Fibroblast of skin of scalp (primary cell): ENCODE measurements at places on chromosomes 13 and 19.

DNA sequence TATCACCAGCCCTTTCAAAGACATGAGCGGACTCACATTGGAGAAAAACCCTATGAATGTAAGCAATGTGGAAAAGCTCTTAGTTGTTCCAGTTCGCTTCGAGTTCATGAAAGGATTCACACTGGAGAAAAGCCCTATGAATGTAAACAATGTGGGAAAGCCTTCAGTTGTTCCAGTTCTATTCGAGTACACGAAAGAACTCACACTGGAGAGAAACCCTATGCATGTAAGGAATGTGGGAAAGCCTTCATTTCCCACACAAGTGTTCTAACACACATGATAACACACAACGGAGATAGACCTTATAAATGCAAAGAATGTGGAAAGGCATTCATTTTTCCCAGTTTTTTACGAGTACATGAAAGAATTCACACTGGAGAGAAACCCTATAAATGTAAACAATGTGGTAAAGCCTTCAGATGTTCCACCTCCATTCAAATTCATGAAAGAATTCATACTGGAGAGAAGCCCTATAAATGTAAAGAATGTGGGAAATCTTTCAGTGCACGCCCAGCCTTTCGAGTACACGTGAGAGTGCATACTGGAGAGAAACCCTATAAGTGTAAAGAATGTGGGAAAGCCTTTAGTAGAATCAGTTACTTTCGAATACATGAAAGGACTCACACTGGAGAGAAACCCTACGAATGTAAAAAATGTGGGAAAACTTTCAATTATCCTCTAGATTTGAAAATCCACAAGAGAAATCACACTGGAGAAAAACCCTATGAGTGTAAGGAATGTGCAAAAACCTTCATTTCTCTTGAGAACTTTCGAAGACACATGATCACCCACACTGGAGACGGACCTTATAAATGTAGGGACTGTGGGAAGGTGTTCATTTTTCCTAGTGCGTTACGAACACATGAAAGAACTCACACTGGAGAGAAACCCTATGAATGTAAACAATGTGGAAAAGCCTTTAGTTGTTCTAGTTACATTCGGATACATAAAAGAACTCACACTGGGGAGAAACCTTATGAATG lies 17.6 kb downstream of the ZNF791 start:
- DNase-seq, result no peak

- no peak for DNase-seq
These were observed 4.0 kb downstream of the PDS5B start for GRCh38 chr13:32590266-32590665.

GRCh38 chr13:99870541-99870940 lies 101.0 kb downstream of the ZIC5 start:
- DNase-seq, result no peak

- no peak for DNase-seq
These were observed 816 bp upstream of the PRKD2 start for GRCh38 chr19:46717716-46718143.

DNA sequence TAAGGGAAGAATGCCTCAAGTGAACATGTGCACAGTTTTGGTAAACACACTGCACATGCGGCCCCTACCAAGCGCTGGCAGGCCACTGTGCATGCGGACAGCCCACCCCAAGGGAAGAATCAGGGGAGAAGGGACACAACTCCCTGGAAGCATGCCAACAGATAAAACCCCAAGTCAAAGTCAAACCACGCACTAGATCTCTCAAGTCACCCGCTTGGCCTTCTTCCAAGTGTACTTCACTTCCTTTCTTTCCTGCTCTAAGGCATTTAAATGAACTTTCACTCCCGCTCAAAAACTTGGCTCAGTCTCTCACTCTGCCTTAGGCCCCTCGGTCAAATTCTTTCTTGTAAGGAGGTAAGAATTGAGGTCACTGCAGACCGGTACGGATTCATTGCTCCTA lies 4.6 kb upstream of the RFXAP start:
- no peak for DNase-seq

GRCh38 chr19:2278459-2279158 lies 3.4 kb downstream of the PEAK3 start:
- DNase-seq, result no peak

DNA sequence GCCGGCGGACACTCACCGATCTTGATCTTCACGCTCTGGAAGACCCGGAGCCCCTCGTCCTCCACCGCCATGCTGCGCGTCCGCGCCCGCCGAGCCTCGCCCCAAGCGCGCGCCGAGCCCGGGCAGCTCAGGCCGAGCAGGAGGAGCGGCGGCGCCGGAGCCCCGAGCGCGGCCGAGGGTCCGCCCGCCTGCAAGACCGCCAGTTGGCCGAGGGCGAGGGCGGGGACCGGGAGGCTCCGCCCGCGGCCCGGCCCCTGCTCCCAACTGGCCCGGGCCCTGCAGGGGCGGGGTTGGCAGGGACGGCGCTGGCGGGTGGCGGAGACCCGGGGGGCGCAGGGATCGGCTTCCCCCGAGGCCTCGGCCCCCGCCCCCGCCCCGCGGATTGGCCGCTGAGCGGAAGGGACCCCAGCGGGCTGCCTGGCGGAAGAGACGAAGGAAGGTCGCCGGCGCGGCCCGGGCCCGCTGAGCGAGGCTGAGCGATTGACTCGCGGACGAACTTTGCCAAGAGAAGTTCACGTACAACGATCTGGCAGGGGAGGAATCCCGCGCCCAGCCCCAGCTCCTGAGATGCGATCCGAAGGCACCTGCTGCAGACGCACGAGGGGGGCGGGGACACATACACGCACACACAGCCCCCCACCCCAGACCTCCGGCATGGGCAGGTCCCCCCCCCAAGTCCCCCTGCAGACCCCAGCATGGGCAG lies at the start of gene RASA3:
TSS of gene RASA3 (minus strand) at position 205 of the 703 bp plus-strand sequence. CDS start at position 71, 134 bp downstream.
- DNase-seq, result peak; percentile 85

- no peak for DNase-seq
These were observed 347.2 kb upstream of the ARGLU1 start for GRCh38 chr13:106915146-106915545.

DNA sequence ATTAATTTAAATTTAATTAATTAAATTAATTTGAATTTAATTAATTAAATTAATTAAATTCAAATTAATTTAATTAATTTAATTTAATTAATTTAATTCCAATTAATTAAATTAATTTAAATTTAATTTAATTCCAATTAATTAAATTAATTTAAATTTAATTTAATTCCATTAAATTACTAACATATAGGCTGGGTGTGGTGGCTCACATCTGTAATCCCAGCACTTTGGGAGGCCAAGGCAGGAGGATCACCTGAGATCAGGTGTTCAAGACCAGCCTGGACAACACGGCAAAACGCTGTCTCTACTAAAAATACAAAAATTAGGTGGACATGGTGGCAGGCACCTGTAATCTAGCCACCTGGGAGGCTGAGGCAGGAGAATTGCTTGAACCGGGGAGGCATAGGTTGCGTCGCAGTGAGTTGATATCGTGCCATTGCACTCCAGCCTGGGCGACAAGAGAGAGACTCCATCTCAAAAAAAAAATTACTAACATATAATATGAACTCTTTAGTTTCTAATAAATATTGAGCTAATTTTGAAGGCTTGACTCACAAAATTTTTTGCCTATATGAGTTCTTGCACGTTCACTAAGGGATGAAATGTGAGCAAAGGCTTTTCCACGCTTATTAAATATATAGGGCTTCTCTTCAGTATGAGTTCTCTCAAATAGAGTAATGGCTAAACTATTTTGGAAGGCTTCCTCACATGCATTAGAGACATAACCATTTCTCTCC lies 9.0 kb upstream of the USP29 start:
- DNase-seq, result no peak

GRCh38 chr19:44476559-44477408 lies 23.5 kb downstream of the ZNF180 start:
- peak; percentile 9 for DNase-seq

DNA sequence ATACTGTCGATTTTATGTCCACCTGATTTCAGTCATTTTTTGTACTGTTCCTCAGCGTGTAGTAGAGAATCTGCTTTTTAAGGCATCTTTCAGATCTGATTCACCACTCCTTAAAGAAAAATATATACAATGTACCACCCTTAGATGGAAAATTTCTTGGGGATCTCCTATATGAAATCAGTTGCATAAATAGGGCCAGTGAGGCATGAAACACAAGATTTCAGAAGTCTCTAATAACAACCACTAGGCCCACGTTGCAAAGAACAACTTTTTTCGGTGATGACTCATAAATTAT lies 1.4 kb downstream of the USP12 start:
- peak; percentile 58 for DNase-seq

DNA sequence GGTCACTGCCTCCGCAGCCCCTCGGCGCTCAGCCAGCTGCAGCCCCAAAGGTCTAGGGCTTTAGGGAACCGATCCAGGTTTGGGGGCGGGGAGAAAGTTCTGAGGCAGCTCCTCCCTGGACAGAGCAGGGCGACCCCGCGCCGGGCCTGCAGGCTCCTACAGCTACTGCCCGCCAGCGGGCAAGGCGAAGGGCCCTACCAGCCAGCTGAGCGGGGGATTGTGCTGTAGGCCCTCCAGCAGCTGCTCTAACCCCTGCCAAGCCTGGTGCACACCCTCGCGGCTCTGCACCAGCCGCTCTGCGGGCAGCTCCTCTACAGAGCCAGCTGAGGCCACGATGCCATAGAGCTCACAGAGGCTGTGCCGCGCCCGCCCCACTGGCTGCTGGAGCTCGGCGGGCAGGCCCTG lies 14.0 kb downstream of the PLIN4 start:
- no peak for DNase-seq
